Inflammatory macrophage treated with lipopolysaccharide for 1 hour (primary cell): ENCODE measurements at places on chromosomes 3 and 15.

GRCh38 chr3:160564949-160565441 lies 376 bp downstream of the KPNA4 start:
- DNase-seq = peak; percentile 65

GRCh38 chr3:53729618-53730017 lies 116.6 kb downstream of the CHDH start:
- DNase-seq = no peak

DNA sequence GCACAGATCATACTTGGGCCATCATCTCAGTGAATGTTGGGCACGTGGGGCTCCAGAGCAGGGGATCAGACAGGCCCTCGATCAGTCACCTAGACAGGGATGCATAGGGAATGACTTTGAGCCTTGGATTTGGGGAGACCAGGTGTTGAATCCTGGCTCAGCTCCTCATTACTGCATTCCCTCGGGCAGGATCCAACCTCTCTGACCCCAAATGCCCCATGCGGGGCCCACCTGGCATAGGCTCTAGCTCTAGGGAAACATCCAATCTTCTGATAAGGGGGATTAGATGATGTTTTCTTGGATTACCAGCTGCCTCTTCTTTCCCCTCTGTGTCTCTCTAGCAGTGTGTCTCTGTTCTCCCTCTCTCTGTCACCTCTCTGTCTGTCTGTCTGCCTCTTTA lies 22.7 kb downstream of the LOXL1 start:
- DNase-seq = no peak

DNA sequence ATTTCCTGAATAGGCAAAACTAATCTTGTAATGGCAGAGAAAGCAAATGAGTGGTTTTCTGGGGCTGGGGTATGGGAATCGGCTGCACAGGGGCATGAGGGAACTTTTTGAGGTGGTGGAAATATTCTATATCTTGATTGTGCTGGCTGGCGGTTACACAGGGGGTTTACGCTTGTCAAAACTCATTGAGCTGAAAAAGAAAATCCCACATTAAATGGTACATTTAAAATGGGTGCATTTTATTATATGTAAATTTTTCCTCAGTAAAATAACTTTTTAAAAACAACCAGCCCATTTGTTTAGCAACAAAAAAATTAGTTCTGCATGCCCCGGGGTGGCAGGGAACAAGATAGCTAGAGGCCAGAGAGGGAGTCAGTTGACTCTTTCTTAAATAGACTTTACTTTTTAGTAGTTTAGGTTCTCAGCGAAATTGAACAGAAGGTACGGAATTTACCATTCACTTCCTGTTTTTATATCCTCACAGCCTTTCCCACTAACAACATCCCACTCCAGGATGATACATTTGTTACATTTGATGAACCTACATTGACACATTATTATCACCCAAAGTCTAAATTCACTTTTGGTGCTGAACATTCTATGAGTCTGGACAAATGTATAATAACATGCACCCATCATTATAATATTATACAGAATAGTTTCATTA lies 41.2 kb upstream of the BCL2A1 start:
- no peak for DNase-seq
